Inflammatory macrophage treated with lipopolysaccharide for 4 hours (primary cell): ENCODE measurements at places on chromosomes 7 and 10.

DNA sequence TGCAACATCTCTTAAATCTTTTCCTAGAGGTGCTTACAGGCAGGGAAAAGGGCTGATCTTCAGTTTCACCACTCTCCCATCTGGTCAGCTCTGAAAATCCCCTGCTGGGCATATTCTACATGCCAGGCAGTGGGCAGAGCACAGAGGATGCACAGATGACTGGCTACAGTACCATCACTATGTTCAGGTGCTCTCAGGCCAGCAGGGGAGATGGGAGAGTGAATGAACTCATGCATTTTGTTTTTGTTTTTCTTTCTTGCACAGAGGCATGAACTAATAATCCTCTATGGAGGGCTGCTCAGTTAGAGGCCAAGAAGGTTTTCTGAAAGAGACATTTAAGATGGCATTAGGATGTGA lies 19.3 kb downstream of the ELMO1 start:
- no peak for DNase-seq

DNA sequence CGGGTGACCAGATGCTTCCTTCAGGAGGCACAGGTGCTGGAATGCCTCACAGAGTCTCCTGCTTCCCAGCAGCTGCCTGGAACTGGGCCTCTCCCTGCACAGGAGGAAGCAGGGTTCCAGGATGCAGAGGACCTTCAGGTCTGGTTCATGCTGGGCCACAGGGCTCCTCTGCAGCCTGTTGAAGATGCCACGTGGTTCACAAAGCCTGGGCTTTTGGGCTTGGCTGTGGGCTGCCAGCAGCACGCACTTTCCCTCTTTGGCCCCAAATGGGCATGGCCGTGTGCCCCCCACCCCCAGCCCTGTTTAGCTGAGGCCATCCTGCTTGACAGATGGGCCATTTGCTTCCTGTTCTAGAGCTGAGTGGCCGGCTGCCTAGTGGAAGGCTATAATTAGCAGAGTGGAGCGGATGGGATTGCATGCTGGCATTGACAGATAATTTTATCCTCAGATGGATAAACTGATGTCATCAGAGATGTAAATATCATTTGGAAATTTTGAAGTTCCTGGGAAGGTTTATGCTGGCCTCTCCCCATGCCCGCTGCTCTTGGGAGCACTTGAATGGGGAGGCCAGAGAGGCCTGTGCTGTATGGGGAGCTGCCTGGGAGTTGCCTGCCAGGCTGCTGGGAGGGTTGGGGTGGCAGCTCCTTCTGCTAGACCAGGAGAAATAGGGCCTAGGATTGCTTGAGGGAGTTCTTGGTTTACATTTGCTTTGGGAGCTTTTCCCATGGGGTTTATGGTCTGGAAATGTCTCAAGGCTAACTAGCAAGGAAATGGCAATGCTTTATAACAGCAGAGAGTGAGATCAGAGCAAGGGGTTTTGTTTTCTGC lies 28.2 kb downstream of the TSPAN15 start:
- no peak for DNase-seq

GRCh38 chr10:72295330-72295910 lies 21.7 kb downstream of the DDIT4 start:
- no peak for DNase-seq

DNA sequence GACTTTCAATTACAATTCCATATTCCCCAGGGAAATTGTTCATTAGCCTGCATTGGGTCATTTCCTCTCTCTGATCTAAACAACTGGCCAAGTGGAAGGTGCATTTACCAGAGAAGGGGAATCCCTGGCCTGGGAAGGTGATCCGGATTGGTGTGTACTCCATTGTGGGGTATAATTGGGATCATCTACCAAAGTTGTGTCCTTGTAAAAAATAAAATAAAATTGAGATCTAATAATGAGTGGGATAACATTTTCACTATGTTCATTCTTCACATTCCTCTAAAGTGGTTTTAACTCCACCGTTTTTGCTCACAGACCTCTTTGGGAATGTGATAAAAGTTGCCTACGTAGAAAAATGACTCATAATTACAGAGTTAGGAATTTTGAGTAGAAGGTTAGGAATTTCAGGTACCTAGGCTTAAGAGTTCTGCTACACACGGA lies 22.8 kb downstream of the ARL5B start:
- DNase-seq, result no peak

DNA sequence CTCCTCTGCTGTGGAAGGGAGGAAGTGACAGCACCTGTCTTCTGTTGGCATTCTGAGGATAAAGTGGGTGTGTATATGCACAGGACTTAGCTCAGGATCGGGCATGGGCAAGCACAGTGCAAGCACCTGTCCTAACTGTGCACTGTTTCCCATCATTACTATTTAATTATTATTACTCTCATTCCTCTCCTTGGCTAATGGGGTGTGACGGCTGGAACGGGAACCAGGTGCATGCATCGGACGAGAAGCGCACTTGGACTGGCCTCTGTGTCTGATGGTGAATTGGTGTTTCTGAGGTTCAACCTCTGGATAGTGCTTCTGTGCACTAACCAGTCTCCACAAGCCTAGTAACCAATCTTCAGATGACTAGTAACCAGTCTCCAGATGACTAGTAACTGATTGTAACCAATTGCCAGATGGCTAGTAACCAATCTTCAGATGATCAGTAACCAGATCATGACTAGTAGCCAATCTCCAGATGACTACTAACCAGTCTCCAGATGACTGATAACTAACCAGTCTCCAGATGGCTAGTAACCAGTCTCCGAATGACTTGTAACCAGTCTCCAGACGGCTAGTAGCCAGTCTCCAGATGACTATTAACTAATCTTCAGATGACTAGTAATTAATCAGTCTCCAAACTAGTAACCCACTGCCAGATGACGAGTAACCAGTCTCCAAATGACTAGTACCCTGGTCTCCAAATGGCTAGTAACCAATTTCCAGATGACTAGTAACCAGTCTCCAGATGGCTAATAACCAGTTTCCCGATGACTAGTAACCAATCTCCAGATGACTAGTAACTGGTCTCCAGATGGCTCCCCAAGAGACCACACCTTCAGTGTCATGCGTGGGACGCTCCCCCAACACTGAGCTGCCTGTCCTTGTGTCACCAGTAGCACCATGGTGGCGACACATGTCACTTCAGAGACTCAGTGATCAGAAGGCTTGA lies 85.8 kb downstream of the PAXIP1 start:
- no peak for DNase-seq

GRCh38 chr7:106045139-106045538 lies 67.0 kb downstream of the SYPL1 start:
- DNase-seq, result no peak

GRCh38 chr7:157910446-157910845 lies 573.6 kb downstream of the DNAJB6 start:
- no peak for DNase-seq

DNA sequence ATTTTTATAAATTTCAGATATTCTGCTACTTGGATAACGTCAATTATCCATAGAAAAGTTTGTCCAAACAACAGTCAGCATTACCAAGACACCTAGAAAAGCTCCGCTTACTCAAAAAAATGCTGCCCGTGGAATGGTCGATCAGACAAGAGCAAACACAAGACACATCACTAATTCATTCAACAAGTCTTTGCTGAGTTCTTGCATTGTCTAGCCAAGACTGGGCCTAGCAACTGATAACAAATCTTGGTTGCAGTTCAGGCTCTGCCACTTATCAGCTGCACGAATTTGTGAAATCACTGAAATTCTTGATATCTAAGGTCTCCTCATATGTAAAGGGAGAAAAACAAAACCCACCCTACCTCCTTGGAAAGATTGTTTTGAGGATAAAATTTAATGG lies 168.3 kb downstream of the AKR1D1 start:
- DNase-seq, result no peak

- peak; percentile 94 for DNase-seq
Measured at GRCh38 chr7:36192053-36192824, 39.2 kb downstream of the EEPD1 start.

DNA sequence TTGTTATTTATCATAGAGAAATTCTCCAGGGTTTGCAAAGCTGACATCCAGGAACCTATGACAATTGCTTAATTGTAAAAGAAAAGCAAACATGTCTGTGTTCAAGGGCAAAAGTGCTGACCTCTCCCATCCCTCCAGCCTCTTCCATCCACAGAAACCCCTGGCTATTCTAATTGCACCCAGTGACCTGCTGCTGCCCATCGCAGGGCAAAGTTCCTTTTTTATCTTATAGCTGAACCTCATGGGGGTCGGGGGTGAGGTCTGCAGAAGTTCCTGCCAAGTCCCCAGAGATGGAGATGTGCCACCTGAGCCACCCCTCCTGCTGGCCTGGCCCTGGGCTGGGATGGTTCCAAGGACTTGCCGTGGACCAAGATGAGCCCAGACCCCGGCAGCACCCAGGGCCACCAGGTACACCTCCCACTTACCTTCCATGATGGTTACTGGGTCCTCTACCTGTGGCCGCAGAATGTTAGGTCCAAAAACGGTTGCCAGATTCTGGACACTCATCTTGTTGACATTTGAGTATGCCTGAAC lies 146.5 kb downstream of the MAPK8 start:
- no peak for DNase-seq

- peak; percentile 33 for DNase-seq
Measured at GRCh38 chr7:103065667-103066066, 8.9 kb downstream of the FBXL13 start.

GRCh38 chr7:37770838-37771237 lies 77.6 kb upstream of the NME8 start:
- no peak for DNase-seq

GRCh38 chr7:17489961-17490360 lies 191.5 kb downstream of the AHR start:
- no peak for DNase-seq

DNA sequence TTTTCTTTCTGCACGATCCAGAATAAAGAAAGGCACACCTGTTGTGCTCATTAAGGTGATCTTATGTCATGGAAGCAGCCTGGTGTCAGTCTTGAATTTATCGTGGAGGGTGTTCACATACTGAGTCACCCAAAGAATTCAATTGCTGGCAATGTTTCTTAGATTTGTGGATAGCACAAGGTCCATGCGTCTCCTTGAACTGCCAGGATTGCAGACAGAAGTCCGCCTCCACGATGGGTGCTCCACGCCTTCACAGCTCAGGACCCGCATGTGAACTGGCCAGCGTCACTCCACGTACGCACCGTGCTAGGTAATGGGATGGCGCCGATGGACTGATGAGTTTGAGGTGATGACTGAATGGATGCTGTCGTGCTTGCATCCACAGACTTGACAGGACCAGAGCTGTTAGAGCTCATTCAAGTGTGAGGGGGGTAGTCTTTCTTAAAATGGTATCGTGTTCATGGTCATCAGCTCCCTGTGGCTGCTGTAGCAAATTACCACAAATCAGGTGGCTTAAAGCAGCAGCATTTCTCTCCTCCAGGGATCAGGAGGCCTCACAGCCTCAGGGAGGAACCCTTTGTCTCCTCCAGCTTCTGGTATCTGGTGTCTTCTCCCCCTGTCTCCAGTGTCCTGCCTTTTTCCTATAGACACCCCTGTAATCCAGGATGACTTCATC lies 65.4 kb upstream of the DNAJB6 start:
- no peak for DNase-seq

DNA sequence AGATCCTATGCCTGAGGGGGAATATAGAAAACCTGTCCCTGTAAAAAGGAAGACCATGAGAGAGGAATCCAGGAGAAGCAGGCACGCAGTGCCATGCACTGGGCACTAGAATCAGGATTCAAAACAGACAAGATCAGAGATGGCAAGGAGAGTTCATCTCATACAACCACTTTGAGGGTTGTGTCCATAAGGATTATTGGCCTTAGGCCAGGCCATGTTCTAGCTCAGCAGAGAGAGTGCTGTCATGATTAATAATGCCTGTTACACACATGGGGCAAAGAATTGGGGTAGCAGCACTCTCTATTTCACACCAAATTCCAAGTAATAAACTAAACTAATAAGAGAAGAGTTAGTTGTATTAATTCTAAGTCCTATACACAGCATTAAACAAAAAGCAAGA lies 29.1 kb downstream of the EZH2 start:
- no peak for DNase-seq

DNA sequence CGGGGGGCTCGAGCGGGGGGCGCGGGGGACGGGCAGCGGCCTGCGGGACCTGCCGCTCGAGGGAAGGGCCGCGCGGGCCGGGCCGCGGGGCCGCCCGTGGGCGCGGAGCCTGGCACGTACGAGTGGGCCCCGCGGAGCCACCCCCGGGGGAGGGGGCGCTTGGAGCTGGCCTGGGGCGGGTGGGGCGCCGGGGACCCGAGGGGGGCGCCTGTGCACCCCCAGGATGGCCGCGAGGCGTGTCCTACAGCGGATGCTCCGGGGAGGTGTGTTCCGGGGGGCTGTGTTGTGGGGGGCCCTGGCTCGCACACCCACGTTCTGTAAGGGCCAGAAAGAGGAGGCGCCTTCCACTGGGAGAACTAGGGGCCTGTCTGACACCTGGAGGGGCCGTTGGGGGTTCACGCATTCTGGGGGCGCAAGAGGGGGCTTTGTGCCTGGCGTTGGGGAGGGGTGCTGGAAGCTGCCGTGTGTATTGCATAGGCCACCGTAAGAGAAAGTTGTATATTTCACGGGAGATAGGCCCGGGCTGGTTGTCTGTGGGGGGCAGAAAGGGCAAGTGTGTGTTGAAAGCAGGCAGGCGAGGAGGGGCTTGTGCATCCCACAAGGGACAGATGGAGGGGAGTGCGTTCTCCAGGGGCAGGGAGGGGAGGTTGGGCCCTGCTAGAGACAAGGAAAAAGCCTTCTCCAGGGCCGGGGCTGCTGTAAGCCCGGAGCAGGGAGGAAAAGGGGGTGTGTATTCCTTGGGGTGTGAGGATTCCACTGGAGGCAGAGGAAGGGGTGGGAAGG lies 663 bp downstream of the VPS37D start:
- DNase-seq, result no peak

DNA sequence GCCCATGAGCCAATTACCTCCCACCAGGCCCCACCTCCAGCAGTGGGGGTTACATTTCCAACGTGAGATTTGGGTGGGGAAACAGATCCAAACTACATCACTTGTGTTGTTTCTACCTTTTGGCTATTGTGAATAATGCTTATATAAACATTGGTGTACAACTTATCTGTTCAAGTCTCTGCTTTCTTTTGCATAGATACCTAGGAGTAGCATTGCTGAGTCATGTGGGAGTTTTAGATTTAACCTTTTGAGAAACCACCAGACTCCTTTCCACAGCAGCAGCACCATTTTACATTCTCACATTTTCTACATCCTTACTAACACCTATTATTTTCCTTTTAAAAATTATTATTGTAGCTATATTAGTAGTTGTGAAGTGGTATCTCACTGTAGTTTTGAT lies 14.4 kb upstream of the FRA10AC1 start:
- no peak for DNase-seq

GRCh38 chr7:121428855-121429489 lies 32.9 kb upstream of the FAM3C start:
- no peak for DNase-seq

DNA sequence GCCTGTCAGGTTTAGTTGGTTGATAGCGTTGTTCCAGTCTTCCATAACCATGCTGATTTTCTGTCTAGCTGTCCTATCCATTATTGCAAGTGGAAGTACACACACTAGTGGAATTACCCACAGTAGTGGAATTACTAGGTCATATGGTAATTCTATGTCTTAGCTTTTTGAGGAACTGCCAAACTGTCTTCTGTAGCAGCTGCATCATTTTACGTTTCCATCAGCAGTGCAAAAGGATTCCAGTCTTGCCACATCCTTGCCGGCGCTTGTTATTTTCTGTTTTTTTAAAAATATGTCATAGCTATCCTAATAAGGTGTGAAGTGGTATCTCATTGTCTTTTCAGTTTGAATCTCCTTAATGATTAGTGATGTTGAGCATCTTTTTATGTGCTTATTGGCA lies 17.2 kb upstream of the RHBDD2 start:
- DNase-seq, result peak; percentile 97

GRCh38 chr7:12771378-12771877 lies 84.0 kb downstream of the ARL4A start:
- no peak for DNase-seq
